ENCODE measurements at places on chromosomes 1 and 21.
A peak's percentile ranks its signal among the peaks of the same experiment; 100 is the strongest.

- peak; percentile 31 for DNase-seq
These were observed 404.8 kb downstream of the HLX start for GRCh38 chr1:221284028-221284427.

- no peak for DNase-seq
These were observed 101.5 kb downstream of the PLA2G4A start for GRCh38 chr1:186930238-186930637.

- no peak for DNase-seq
These were observed 2.5 kb downstream of the PKP1 start for GRCh38 chr1:201285846-201286245.

- DNase-seq, result no peak
These were observed 28.3 kb upstream of the ZNF326 start for GRCh38 chr1:89966656-89967055.

DNA sequence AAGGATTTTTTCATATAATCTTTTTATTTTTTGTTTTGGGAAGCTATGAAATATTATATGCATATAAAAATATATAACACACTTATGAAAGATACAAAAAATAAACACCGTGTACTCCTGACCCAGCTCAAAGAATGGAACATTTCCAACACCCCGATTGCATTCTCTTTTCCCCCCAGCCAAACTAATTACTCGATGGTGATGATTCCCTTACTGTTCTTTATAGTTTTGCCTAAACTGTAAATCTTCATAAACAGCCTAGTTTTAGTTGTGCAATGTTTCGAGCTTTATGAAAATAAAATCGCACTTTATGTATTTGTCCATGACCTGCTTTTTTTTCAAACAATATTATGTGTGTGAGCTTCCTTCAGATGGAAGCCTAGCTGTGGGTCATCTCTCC, 352.0 kb upstream of the KAZN start:
- DNase-seq, result no peak

- DNase-seq, result peak; percentile 63
These were observed 3.3 kb upstream of the CACYBP start for GRCh38 chr1:174996476-174996875.

DNA sequence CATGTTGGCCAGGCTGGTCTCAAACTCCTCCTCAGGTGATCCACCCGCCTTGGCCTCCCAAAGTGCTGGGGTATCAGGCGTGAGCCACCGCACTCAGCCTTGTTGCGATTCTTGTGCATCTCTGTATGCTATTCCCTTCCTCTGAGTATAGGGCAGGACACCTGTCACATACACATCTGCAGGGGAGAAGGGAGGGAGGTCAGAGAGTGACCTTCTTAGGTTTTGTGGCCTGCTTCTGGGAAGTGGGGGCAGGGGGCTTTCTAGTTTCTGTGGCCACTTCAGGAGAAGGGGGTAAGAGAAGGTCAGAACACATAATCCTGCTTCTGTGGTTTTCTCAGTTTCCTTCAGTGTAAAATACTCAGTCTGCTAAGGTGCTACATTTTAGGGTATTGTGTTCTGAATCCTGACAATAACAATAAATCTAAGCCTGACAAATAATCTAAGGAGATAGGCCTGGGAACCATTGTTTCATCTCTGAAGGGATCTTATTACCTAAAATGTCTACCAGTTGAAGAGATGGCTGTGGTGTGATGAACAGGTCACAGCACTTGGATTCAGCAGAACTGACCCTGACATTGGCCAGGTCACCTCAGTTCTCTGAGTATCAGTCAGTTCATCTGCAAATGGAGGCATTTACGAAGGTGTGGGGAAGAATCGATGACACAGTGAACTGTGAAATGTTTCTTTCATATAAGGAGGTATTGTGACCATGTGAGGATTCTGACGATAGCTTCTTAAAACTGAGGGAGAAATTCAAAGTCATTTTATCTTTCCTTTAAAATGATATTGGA, 212.6 kb upstream of the L1TD1 start:
- DNase-seq, result no peak

DNA sequence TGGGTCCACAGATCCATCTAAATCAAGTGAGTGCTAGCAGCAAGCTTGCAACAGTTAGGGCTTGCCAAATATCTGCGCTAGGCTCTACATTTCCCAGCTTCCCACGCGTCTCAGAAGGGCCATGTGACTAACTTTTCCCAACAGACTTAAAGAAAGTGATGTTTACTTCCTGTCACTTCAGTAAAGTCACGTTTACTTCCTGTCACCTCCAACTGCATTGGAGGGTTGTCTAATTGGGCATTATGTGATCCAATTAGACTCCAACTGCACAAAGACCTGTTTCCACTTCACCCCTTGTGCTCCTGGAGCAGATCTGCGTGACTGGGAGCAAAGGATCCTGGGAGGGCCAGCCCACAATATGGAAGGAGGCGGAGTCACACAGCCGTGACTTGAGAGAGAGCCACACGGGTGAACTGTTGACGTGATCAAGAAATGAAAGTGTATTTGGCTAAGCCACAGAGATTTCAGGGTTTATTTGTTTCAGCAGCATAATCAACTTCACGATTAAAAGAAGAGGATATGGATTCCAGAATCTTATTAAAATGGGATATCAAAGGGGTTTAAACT, 77.7 kb downstream of the CYYR1 start:
- no peak for DNase-seq

DNA sequence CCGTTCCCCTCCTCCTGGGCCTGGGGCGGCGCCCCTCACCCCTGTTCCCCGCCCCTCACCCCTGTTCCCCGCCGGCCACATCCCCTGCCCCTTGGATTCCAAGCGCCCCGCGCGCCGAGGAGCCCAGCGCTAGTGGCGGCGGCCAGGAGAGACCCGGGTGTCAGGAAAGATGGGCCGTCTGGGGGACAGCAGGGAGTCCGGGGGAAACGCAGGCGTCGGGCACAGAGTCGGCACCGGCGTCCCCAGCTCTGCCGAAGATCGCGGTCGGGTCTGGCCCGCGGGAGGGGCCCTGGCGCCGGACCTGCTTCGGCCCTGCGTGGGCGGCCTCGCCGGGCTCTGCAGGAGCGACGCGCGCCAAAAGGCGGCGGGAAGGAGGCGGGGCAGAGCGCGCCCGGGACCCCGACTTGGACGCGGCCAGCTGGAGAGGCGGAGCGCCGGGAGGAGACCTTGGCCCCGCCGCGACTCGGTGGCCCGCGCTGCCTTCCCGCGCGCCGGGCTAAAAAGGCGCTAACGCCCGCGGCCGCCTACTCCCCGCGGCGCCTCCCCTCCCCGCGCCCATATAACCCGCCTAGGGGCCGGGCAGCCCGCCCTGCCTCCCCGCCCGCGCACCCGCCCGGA, at the start of gene TP73:
Gene TP73 (plus strand): TSS at position 587 of the 618 bp plus-strand sequence. CDS start 29,850 bp downstream, outside the sequence.
- DNase-seq, result no peak

GRCh38 chr1:183116416-183116815, 69.6 kb upstream of the LAMC2 start:
- no peak for DNase-seq

All from ELR (cell line).